ENCODE measurements at places on chromosomes 7 and 10.

DNA sequence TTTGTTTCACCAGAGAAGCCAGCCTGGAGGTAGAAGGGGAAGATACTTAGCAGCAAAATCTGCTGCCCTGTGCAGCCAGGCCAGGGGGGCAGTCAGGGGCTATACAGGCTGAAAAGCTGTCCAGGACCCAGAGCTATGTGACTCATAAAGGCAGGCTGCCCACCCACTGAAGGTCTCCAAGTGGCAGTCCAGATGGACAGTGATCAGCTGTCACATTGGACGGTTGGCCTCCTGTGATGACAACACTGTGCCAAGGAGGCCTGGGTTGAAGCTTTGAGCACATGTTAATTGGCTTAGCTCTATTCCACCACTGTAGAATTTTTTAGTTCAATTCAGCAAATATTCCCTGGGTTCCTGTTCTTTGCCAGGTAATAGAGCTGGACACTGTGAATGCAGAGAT, 577.3 kb upstream of the GALNT17 start:
- DNase-seq = no peak

GRCh38 chr7:155217634-155218033, 80.0 kb upstream of the INSIG1 start:
- no peak for DNase-seq

GRCh38 chr10:48536916-48537890, 67.7 kb downstream of the ARHGAP22 start:
- DNase-seq = no peak

DNA sequence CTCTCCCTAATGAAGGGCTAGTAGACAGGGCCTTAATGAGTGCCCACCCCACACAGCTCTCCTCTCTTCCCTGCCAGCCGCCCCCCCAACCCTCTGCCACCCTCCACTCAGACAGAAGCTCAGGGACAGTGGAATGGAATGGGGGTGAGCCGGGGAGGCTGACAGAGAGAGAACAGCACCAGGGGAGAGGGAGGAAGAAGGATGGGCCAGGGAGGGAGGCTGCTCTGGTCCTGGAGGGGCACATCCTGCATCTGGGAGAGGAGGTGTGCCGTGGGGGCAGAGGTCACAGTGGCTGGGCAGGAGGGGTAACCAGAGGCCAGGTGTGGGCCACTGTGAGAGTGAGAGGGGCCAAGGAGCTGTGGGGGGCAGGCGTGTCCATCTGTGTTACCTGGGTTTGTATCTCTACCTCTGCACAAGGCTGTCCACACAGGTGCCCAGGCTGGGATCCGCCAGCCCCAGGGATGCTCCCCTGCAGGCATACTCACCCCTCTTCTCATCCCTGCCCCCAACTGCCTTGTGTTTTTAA, 2.4 kb downstream of the NYAP1 start:
- no peak for DNase-seq

GRCh38 chr10:16429539-16429938, 7.3 kb upstream of the PTER start:
- DNase-seq = no peak

GRCh38 chr7:127850195-127850594, 181.0 kb downstream of the LRRC4 start:
- no peak for DNase-seq
